Pancreas (tissue), 10 donors: ENCODE measurements at places on chromosomes 12 and 14. TPM values are rescaled to one million over a fixed set of nuclear protein-coding genes. Genes with fewer than 3 reads are reported as not detected.

GRCh38 chr12:24596768-24597388 is 352.0 kb downstream of the BCAT1 start:
- no peak overlapping the region for H3K4me3 ChIP-seq
- no peaks in the 10 kb centered on the region for H3K36me3 ChIP-seq
- no peak overlapping the region for H3K27ac ChIP-seq
- H3K27me3 ChIP-seq: no peaks in the 10 kb centered on the region
- no peaks in the 10 kb centered on the region for H3K4me1 ChIP-seq

DNA sequence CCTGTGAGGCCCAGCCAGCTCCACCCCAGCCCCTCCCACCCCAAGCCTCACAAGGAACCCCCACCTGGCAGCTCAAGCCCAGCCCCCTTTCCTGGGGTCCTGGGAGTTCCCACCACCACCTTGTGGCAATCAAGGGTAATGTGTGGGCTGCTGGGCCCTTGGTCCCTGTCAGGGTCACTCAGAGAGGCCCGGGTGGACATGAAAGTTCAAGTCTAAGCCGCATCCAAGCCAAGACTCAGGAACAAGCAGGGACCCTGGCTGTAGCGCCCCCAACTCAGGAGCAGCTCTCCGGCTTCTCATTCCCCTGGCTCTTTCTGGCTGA is 106.4 kb upstream of the C14orf180 start:
- no peaks in the 10 kb centered on the region for H3K36me3 ChIP-seq
- no peaks in the 10 kb centered on the region for H3K27me3 ChIP-seq
- no peak overlapping the region for H3K27ac ChIP-seq
- H3K4me3 ChIP-seq: no peak overlapping the region
- no peaks in the 10 kb centered on the region for H3K4me1 ChIP-seq

DNA sequence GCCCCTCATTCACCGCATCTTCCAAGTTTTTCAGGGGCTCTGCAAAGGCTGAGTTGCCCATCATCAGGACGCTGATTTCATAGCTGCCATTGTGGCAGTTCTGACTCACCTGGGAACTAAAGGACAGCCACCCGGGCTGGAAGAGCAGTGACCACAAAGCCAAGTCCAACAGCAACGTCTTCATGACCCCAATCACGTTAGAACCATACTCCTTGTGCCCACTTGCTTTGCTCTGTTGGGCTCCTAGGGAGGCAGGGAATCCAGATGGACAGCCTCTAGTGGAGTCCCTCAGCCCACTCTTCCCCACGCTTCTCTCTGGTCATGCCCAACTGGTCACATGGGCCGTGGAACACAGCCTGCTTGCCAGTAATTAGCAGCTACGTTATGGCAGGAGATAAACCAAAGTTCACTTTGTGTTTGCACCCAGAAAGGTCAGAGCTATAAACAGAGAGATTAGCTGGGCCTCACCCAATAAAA is at the start of gene GUCY2C:
Gene GUCY2C, minus strand, starts transcription at position 335 of the 477 bp plus-strand sequence. Its CDS starts 151 bp downstream, at position 184.
- no peaks in the 10 kb centered on the region for H3K4me1 ChIP-seq
- no peak within 1 kb of the TSS for H3K4me3 ChIP-seq
- H3K27me3 ChIP-seq: no peaks in the 10 kb centered on the region
- H3K36me3 ChIP-seq: no peaks in the 10 kb centered on the region

DNA sequence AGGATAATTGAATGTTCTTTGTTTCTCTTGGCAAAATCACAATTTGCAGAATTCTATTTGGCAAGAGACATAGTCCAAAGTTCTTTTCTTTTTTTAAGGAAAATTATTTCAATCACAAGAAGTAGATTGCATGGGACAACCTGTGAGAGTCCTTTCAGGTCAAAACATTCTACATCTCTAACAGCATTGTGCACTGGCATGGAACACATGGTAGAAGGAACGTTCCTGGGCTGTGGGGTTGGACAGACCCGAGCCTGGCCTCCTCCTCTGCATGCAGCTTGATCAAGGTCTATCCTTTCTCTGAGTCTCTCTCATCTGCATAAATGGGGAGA is 88.6 kb upstream of the CPSF6 start:
- peaks cover 30% of the 10 kb centered on the region for H3K4me1 ChIP-seq
- no peak overlapping the region for H3K4me3 ChIP-seq
- H3K27me3 ChIP-seq: no peaks in the 10 kb centered on the region
- H3K36me3 ChIP-seq: no peaks in the 10 kb centered on the region
- no peak for DNase-seq

DNA sequence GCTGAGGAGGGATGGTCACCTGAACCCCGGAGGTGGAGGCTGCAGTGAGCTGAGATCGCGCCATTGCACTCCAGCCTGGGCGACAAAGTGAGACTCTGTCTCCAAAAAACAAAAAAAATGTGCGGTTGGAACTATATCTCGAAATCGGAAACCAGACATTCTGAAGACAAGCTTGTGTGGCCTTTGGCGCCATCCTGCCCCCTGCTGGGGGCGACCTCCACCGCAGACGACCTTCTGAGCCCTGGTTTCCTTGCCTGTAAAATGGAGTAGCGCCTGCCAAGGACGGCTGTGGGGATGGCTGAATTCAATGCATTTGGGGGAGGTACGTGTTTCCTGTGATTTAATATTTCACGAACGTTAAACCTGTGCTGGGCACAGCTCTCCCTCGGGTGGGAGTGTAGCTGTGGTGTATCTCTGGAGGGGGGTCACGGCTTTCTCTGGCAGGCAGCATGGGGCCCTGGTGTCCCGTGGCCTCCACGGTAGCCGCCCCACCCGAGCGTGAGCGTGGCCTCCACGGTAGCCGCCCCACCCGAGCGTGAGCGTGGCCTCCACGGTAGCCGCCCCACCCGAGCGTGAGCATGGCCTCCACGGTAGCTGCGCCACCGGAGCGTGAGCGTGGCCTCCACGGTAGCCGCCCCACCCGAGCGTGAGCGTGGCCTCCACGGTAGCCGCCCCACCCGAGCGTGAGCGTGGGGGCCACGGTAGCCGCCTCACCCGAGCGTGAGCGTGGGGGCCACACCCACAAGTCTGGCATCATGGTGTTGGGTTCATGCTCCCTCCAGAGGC is 55.3 kb downstream of the LRCOL1 start:
- H3K4me3 ChIP-seq: no peak overlapping the region
- no peaks in the 10 kb centered on the region for H3K27me3 ChIP-seq
- no peak overlapping the region for H3K27ac ChIP-seq
- H3K36me3 ChIP-seq: no peaks in the 10 kb centered on the region
- no peak for DNase-seq

- H3K4me3 ChIP-seq: no peak overlapping the region
- DNase-seq: no peak
- H3K27me3 ChIP-seq: no peaks in the 10 kb centered on the region
- H3K4me1 ChIP-seq: no peaks in the 10 kb centered on the region
- no peaks in the 10 kb centered on the region for H3K36me3 ChIP-seq
Measured at GRCh38 chr12:86367137-86367536, 110.9 kb upstream of the MGAT4C start.

DNA sequence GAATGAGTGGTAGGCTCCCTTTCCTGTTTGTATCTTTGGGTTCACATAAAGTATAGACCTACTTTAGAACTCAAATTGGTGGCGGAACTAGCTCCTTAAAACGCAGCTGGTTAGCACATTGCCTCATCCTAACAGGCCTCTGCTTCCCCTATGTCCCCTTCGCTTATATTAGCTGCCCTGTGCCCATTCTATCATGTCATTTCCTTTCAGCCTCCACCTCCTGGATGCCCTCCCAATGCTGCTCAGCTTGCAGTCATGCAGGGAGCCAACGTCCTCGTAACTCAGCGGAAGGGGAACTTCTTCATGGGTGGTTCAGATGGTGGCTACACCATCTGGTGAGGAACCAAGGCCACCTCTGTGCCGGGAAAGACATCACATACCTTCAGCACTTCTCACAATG is 3.5 kb downstream of the DAZAP2 start:
- H3K36me3 ChIP-seq: peaks cover 8% of the 10 kb centered on the region
- H3K27me3 ChIP-seq: no peaks in the 10 kb centered on the region
- DNase-seq: no peak
- peaks cover 16% of the 10 kb centered on the region for H3K4me1 ChIP-seq
- H3K4me3 ChIP-seq: no peak overlapping the region
- H3K27ac ChIP-seq: no peak overlapping the region

- H3K27me3 ChIP-seq: no peaks in the 10 kb centered on the region
- peak; percentile 59 for DNase-seq
- no peak overlapping the region for H3K27ac ChIP-seq
- H3K36me3 ChIP-seq: no peaks in the 10 kb centered on the region
- H3K4me1 ChIP-seq: no peaks in the 10 kb centered on the region
- no peak overlapping the region for H3K4me3 ChIP-seq
Measured at GRCh38 chr12:57610554-57611107, 604 bp upstream of the ARHGEF25 start.

GRCh38 chr12:113740699-113741098 is 225.4 kb downstream of the RBM19 start:
- DNase-seq: no peak
- H3K4me3 ChIP-seq: no peak overlapping the region
- no peaks in the 10 kb centered on the region for H3K27me3 ChIP-seq
- no peaks in the 10 kb centered on the region for H3K36me3 ChIP-seq

GRCh38 chr12:51362307-51362706 is 15.8 kb upstream of the CELA1 start:
- H3K27ac ChIP-seq: no peak overlapping the region
- no peaks in the 10 kb centered on the region for H3K4me1 ChIP-seq
- no peak for DNase-seq
- H3K4me3 ChIP-seq: no peak overlapping the region
- H3K36me3 ChIP-seq: no peaks in the 10 kb centered on the region

Gene NR1H4
- total RNA-seq: 9.2 TPM

Gene AMHR2
- total RNA-seq: 3.9 TPM

Gene TC2N
- total RNA-seq: 125 TPM

Gene TSPAN8
- 36.0 TPM for total RNA-seq

Gene SSTR1
- 2.0 TPM for total RNA-seq

Gene C12orf50
- total RNA-seq: 0.12 TPM

Gene RTN1
- total RNA-seq: 1.5 TPM

Gene IAPP
- 11.8 TPM for total RNA-seq

Gene ATF7IP
- total RNA-seq: 54.1 TPM
